ENCODE measurements at places on chromosomes 1 and 21.

DNA sequence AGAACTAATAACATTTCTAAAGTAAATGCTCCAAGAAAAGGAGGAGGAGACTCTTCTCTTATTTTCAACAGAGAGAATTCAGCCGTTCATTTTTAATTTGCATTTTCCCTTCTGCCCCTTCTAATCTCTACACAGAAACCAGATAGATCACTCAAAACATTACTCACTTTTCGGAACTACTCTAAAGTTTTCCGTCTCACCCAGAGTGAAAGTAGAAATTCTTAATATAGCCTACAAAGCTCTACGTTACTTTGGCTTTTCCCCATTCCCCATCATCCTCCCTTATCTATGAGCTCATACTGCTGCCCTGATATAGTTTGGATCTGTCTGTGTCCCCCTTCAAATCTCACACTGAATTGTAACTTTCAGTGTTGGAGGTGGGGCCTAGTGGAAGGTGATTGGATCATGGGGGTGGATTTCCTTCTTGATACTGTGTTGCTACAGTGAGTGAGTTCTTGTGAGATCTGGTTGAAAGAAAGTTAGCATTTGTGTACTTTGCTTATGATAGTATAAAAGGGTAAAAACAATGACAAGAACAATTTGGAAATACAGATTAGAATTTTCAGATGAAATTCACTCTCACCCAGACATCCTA is 188.2 kb downstream of the AMY1C start:
- no peak for DNase-seq

- no peak for DNase-seq
Observed at GRCh38 chr1:52426371-52426770, 22.0 kb downstream of the PRPF38A start.

GRCh38 chr1:42146626-42147320 is 6.4 kb upstream of the GUCA2B start:
- DNase-seq, result peak; percentile 56

GRCh38 chr1:177615251-177615650 is 354.6 kb downstream of the SEC16B start:
- DNase-seq, result no peak

GRCh38 chr1:236185687-236186086 is 43.3 kb downstream of the GPR137B start:
- no peak for DNase-seq

- no peak for DNase-seq
Observed at GRCh38 chr1:40722622-40723021, 31.1 kb downstream of the NFYC start.

GRCh38 chr1:9495854-9496374 is 43.4 kb upstream of the SLC25A33 start:
- no peak for DNase-seq

GRCh38 chr1:94235189-94236012 is 2.0 kb downstream of the ARHGAP29 start:
- no peak for DNase-seq

DNA sequence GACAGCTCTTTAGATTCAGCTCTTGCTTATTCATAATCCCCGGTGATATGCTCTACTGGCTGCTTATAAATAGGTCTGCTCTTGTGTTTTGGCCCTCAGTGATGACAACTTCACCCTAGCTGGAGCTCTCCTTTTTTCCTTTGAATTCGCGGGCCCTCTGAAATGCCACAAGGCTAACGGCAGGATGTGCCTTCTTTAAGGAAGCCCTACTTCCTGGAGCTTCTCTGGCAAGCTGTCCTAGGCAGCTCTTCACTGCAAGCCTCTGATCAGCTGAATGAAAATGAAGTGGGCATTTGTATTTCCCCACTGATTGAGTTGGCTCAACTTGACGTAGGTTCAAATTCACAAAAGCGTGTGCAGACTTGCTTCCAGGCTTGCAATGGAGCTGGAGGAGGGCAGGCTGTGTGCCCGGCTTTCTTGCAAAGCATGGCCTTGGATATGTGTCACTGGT is 22.2 kb downstream of the SGIP1 start:
- no peak for DNase-seq

DNA sequence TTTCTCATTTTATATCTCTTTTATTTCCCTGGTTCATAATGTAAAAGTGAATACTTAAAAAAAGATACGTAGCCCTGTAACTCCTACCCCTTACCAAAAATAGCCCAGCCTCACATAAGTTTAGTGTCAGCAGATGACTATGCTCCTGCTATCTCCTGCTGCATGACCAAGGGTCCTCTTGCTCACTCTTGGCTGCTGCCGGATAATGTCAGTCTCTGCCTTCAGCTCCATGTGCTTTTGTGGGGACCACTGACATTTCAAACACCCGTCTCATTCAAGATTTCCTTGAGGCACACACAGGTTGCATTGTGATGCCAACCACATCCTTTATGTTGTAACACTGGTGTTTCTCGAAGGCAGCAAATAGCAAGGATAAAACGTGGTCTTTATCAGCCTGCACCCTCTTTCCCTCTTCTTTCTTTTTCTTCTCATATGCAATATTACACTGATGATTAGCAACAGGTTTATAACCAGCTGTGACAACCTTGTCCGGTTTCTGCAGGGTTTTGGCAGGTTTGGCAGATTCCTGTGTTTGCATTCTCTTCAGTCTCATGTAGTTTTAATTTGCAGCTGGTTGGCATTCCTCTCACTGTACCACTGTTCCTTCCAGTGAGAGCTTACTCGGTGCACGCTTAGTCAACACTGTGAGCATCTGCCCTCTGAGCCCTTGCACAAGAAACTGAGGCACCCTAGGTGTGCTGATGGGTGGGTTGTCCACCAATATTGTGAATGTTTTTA is 62.2 kb downstream of the ZNF684 start:
- DNase-seq, result no peak

DNA sequence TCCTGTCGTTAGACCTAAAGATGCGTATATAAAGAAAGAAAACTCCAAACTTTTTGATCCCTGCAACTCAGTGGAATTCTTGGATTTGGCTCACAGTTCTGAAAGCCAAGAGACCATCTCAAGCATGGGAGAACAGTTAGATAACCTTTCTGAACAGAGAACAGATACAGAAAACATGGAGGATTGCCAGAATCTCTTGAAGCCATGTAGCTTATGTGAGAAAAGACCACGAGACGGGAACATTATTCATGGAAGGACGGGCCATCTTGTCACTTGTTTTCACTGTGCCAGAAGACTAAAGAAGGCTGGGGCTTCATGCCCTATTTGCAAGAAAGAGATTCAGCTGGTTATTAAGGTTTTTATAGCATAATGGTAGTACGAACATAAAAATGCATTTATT is 33.1 kb downstream of the MDM4 start:
- no peak for DNase-seq

GRCh38 chr21:25513810-25514209 is 93.5 kb downstream of the MRPL39 start:
- DNase-seq, result no peak

DNA sequence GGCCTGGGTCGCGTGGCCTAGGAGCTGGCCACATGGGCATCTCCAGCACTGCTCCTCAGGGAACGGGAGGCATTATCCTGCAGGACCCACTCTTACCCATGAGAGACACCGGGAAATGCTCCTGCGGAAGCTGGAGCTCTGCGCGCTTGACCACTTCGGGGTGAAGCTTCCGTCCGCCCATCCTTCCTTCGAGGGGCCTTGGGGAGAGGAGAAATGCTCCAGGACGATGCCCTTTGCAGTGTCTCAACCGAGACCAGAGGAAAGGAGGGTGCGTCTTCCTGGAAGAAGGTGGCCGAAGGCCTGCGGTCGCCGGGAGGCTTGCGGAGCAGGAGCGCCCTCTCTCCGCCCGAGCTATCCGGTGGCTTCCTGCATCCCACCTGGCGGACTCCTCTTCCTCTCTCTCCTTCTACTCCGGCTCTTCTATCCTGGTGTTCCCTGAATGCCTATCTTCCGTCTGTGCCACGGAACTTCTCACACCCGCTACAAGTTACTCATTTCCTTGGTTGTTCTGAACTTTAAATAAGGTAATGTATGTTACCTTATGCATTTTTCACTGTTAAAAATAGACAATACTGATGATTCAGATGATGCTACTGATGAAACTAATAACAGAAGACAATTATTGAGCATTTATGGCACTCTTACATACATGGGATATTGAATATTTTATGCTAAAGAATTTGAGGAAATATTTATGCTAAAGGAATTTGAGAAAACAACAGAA is 91.4 kb downstream of the PRKAB2 start:
- no peak for DNase-seq

All from NCI-H460 (cell line).